Skeletal muscle cell (primary cell): ENCODE measurements at places on chromosomes 11 and 22.

- peak; percentile 72 for DNase-seq
Measured at GRCh38 chr11:72969894-72970335, 155.7 kb downstream of the ATG16L2 start.

- peak; percentile 4 for DNase-seq
Measured at GRCh38 chr22:26756675-26757293, 99.4 kb downstream of the MIAT start.

DNA sequence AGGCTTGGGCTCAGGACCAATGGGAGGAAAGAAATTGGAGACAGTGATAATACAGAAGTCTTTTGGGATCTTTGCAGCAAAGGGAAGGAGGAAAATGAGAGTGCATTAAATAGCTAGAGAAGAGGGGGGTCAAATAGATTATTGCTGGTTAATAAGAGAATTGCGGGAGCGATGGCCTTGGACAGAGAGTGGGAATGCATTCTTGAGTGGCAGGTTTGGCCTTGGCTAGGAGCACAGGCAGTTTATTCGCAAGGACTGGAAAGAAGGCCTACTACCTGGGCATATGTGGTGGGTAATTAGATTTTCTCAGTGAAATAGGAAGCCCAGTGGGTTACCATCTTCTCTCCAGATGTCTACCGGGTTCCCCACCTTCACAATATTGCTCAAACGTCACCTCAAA is 3.5 kb upstream of the MEN1 start:
- DNase-seq = no peak

DNA sequence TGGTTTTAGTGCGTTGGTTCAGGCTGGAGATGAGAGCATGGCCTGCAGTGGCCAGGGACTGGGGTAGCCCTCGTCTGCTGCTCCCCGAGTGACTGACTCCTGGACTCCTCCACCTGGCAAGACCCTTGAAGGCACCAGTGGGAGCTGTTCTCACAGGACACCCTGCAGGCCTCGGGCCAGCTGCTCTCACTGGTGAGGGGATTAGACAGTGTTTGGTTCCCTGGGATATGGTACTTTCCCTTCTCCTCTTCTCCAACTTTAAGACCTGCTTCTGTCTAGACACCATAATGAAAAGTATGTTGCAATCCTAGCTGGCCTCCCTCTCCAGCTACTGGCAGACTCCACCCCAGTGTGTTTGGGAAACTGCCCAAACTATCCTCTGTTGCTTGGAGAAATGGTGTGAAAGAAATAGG is 168.8 kb upstream of the CADM1 start:
- DNase-seq = no peak

- no peak for DNase-seq
Measured at GRCh38 chr22:17436382-17436980, 67.2 kb downstream of the CECR2 start.

GRCh38 chr22:41284465-41284864 is 1.5 kb downstream of the RANGAP1 start:
- DNase-seq = no peak

GRCh38 chr11:35531246-35531645 is 5.8 kb upstream of the PAMR1 start:
- no peak for DNase-seq

- DNase-seq = no peak
Measured at GRCh38 chr22:23192133-23192532, 11.8 kb downstream of the BCR start.

DNA sequence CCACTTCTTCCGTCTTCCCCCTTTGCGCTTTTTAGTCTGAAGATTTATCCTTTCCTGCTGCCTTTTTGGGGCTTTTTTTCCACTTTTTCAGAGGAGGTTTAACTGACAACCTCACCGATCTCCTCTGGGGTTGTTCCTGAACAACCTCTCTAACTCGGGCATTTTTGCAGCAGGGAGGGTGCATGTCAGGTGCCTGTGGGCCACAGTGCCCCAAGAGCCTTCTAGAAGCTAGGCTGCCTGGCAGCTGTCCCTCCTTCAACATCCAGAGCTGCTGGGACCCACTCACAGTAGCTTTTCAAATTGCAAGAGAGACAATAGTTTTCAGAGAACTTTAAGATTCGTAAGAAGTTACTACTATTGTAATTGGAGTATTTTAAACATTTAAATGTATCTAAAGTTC is 1112.4 kb upstream of the CNTN5 start:
- no peak for DNase-seq

DNA sequence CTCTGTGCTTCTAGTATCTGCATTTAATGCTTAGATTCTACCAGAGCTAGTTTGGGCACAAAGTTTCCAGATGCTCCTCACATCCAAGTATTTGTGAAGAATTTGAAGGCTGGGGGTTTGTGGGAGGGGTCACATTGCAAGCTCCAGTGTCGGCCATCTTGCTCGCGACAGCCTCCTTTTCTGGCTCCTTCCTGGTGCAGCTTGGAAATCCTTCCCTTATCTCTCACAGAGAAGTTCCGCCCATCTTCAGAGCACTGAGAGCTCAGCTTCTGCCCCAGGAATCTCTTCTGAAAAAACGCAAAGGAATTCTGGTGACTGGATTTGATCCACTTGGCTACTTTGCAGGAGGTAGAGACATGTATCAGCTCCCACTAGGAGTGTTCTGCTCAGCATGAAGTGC is 497.5 kb downstream of the TBC1D22A start:
- no peak for DNase-seq

GRCh38 chr11:125953401-125953935 is 7.6 kb downstream of the VSIG10L2 start:
- DNase-seq = no peak

DNA sequence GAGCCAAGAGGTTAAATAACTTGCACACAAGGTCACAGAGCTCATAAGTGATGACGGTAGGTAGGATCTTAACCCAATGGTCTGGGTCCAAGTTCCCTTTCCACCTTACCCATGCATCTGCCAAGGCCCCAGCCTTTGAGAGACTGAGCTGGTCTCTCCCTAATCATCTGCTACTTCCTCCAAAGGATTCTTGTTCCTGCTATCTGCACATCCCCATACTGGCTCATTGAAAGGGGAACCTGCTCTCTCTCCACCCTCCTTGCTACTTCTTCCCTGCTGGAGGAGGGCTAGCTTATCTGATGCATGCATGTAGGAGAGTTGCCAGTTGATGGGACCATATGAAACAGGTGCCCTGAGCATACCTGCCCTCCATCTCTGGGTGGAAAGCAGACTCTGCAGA is 47.7 kb downstream of the COMMD9 start:
- DNase-seq = no peak

DNA sequence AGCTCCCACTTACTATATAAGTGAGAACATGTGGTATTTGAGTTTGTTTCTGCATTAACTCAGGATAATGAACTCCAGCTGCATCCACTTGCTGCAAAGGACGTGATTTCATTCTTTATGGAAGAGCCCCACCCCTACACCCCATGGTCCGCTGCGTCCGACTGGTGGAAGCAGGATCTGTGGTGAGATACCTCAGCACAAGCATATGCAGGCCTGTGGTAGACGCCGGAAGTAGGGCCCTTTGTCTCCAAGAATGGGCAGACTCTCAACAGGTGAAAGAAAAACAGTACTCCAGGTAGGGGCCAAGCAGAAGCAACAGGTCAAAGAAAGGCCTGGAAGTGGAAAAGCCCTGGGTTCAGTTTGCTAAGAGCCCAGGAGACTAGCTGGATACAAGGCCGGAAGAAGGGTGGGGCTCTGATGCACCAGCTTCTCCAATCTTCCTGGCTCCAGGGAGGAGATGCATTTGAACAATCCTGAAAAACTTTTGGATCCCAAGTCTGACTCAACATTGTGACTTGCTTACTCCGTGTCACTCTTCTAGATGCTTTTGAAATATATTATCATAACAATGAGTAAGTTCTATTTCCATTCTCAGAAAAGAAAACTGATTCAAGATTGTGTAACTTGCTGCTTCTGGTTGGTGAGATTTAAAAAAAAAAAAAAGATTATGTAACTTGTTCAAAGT is 30.4 kb downstream of the NEAT1 start:
- DNase-seq = no peak

DNA sequence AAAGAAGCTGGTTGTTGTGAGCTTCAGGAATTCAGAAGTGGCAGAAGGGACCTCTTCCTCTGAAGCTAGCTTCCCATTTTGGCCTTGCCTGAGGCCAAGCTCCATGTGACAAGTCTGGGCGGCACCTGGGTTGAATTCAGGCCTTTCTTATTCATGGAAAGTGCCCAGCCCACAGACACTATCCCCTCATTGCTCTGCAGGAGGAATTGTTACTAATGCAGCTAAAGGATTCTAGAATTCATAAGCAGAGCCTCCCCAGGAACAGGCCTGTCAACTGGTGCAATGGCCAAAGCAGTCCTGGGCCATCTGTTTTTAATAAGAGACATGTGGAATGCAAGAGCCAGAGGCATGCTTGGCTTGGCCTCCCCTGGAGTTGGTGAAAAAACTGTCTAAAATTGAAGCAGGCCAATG is 71.4 kb downstream of the SLC1A2 start:
- DNase-seq = no peak

GRCh38 chr11:104876324-104876723 is 21.9 kb downstream of the CASP12 start:
- no peak for DNase-seq

GRCh38 chr22:20216863-20217499 is 51.1 kb downstream of the RTN4R start:
- no peak for DNase-seq

- DNase-seq = no peak
Measured at GRCh38 chr11:120528749-120529148, 17.2 kb downstream of the GRIK4 start.

GRCh38 chr11:34356913-34357700 is 703 bp downstream of the ABTB2 start:
- no peak for DNase-seq

- DNase-seq = peak; percentile 90
Measured at GRCh38 chr11:111344032-111344431, 35.0 kb downstream of the POU2AF1 start.

- DNase-seq = no peak
Measured at GRCh38 chr11:79471071-79471844, 30.4 kb upstream of the TENM4 start.

GRCh38 chr11:88603091-88603867 is 265.7 kb upstream of the CTSC start:
- DNase-seq = peak; percentile 78

DNA sequence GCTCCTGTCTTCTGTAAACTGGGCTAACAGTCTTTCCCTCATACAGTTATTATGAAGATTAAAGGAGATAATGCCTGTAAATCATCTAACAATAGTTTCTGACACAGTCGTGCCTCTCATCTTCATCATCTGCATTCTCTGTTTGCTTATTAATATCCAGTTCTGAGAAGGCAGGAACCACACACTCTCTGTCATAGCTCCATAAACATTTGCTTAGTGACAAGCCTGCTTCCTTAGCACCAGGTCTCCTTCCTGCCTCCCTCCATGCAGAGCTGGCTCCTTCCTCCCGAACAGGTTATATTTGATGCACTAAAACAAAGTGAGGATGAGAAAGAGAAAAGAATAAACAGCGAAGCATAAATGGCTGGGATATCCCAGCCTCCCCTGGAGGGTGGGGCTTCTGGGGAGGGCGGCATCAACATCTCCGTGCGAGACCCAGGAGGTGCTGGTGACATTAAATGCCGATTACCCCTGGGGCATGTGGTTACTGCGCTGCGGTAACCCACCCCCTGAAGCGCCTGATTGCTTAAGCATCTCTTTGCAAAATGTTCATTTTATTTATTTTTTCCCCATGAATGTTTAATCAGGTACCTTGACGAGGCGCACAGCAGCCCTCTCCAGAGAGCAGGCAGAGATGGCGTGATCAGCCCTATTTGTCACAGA is 404.9 kb downstream of the NXPE2 start:
- DNase-seq = no peak

DNA sequence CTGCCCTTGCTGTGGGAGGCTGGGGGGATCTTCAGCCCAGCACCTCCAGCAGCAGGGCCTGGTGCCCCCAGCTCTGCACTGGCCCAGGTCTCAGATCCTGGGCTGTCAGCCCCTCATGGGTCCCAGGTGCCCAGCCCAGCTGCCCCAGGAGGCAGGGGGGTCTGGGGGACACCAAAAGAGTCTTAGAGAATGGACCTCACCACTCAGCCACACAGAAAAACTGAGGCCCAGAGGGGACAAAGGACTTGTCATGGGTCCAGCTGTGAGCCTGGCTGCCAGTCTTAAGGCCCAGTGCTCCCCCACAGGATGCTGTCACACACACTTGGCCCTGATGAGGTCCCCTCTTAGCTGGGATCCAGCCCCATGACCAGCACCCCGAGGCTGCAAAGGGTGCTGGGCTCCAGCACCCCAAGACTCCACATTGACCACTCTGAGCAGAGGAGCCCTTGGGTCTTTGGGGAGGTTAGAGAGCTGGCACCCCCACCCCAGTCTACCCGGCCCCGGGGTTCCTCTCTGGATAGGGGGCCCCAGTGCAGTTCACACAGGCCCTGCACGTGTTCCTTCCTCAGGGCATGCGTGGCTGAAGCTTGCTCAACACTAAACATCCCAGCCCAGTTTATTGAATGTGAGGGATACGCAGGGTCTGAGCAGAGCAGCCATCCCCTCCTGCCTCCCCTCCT is 54.4 kb downstream of the IGLL5 start:
- no peak for DNase-seq

DNA sequence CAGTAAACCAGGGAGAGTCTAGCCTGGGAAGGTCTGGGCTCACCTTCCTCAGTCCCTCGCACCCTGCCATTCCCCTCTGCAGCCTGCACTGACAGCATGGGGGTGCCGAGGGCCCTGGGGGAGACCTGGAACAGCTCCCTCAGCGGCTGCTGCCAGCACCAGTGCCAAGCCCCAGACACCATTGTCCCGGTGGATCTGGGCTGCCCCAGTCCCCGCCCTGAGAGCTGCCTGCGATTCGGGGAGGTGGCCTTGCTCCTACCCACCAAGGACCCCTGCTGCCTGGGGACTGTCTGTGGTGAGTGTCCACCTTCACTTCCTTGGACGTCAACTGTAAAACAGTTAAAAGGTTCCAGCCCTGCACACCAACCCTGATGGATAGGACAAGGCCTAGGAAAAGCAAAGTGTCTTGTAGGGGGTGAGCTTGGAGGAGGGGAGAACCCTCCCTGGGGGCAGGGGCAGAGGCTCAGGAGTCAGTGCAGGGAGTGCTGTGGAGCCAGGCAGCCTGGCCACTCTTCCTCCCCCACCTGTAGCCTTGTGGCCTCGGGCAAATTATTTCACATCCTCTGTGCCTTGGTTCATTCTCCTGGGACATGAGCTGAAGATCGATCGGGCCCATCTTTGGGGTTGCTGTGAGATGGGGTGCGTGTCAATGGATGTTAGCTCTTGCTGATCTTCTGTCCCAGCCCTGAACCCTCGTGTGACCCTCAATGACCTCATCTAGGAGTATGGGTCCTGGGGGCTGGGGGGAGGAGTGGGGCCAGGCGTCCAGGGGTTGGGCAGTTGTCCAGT is 85.2 kb upstream of the MYOD1 start:
- DNase-seq = no peak

- no peak for DNase-seq
Measured at GRCh38 chr11:82890002-82890341, 10.3 kb downstream of the PRCP start.
